ENCODE measurements at places on chromosomes 13 and 19.

DNA sequence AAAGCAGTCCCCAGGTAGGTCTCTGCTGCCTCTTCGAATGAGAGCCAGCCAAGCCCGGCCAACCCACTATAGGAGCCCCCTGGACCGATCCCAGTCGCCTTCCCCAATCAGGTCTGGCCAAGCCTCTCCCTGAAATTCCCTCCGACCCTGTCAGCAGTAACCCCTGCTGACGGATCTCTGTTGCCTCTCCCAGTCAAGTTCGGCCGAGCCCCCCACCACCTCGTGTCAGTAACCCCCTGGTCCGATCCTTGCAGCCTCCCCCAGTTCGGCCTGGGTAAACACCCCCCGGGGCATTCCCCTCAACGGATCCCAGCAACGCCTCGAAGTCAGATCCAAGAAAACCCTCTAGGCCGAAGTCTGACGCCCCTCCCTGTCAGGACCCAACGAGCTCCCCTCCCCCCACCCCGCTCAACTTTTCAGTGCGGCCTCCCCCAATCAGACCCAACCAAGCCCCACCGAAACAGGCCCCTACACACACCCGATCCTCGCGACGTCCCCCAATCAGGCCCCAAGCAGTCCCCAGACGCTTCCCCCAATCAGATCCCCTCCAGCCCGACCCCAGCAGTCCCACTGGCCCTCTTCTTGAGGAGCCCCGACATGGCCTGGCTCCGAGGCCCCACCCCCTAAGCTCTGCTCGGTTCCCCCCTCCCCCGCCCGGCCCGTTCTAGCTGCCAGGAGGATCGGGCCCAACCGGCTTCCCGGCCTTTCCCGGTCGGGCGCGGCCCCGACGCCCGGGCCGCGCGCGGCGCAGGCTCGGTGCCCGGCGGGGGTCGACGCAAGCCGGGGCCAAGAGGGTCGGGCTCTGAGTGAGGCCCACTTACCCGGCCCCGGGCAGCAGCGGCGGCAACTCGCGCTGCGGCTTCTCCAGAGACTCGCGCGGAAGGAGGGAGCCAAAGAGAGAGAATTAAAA lies 1.8 kb downstream of the TNPO2 start:
- peak; percentile 49 for DNase-seq

DNA sequence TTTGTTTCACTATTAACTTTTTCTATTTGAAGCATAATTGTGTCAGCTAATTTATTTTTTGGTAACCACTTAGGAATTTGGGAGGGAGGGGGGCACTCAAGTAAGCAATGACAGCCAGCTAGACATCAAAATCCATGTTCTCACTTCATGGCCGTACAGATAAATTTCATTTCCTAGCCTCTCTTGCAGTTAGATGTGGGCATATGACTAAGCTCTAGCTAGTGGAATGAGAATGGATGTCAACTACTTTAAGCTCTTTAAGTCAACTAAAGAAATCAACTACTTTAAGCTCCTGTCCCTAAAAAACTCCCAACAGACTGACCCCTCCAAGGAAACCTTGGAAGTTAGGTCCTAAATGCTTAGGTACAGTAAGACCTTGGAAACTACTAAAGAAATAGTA lies 92.0 kb downstream of the KCNRG start:
- no peak for DNase-seq

DNA sequence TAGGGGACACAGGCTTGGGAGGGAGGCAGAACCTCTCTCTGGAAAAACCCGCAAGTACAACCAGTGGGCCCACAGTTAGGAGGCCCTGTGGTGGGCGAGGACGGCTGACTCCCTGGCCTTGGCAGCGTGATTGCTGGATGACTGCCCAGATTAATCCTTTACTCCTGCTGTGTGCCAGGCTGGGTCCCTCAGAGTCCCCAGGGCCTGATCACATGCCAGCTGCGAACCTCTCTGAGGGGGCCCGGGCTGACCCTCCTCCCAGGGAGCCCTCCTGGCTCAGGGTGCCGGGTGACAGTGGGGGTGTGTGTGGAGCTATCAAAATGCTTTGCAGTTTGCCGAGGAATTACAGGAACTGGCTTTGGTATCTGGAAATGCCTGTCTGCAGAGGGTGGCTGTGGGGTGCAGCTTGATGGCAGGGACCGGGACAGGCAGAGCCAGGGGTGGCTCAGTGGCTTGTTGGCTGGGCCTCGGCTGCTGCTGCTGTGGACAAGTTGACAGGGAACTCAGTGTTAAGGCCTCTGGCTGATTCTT lies 48.9 kb downstream of the DNM2 start:
- no peak for DNase-seq

GRCh38 chr13:42865768-42866102 lies 84.4 kb downstream of the FAM216B start:
- no peak for DNase-seq

- DNase-seq, result no peak
Observed at GRCh38 chr13:59490651-59491050, 673.1 kb downstream of the DIAPH3 start.

- no peak for DNase-seq
Observed at GRCh38 chr19:1672038-1672768, 19.8 kb upstream of the TCF3 start.

DNA sequence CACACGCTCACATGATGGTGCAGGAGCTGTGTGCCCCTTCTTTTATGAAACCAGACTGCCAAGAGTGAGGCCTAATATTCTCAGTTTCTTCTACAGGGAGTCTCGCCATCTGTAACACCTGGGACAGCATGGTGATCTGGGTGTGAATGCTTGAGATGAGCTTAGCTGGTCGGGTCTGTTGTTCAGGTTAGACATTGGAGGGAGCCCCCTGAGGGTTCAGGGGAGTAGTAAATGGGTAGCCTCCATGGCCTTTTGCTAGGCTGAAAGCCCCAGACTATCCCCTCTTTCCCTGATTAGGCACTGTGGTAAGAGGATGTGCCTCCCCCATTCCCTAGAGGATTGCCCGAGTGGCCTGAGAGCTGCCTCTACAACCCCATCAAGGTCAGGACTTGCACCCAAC lies 1916.1 kb downstream of the PCDH9 start:
- no peak for DNase-seq

- no peak for DNase-seq
Observed at GRCh38 chr19:29940971-29941585, 961 bp upstream of the URI1 start.

- DNase-seq, result no peak
Observed at GRCh38 chr13:75174481-75174880, 307.5 kb downstream of the TBC1D4 start.

Data from NCI-H1048 (cell line).